Activated CD4-positive, alpha-beta memory T cell treated with anti-CD3 and anti-CD28 coated beads, Interleukin-2, amount 10 ng/mL, durations not matched to agents 7 days and 5 days (primary cell): ENCODE measurements at places on chromosomes 5 and 9. TPM values are rescaled to one million over a fixed set of nuclear protein-coding genes. Genes with fewer than 3 reads are reported as not detected.

The YIPF5 gene
- total RNA-seq, result 47.5 TPM

The SLC46A2 gene
- not detected for total RNA-seq

The FGFR4 gene
- total RNA-seq, result 0.33 TPM

The TOR4A gene
- 22.4 TPM for total RNA-seq

The NUTM2G gene
- total RNA-seq, result not detected

The RAB3C gene
- not detected for total RNA-seq

The POU4F3 gene
- total RNA-seq, result not detected

The LURAP1L gene
- not detected for total RNA-seq

- no peaks in the 10 kb centered on the region for H3K4me1 ChIP-seq
- H3K36me3 ChIP-seq, result no peaks in the 10 kb centered on the region
- no peak overlapping the region for H3K4me3 ChIP-seq
- no peaks in the 10 kb centered on the region for H3K27me3 ChIP-seq
- no peak overlapping the region for H3K27ac ChIP-seq
- DNase-seq, result no peak
These were observed 119.8 kb upstream of the TBC1D2 start for GRCh38 chr9:98375138-98375726.

DNA sequence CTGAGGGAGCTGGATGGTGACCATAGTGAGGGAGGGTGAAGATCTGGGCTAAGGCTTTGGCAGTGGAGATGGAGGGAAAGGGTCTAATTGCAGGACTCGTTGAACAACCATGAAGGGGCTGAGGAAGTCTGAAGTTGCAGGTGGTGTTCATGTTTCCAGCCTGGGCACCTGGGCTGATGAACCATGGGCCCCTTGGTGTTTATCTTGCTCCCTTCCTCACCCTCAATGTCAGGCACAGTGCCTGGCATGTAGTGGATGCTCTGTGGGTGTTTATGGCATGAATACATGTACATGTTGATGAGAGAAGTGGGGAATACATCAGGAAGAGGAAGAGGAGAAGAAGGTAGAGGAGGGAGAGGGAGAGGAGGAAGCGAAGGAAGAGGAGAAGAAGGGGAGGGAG is 31.3 kb upstream of the COL15A1 start:
- no peaks in the 10 kb centered on the region for H3K4me1 ChIP-seq
- no peak overlapping the region for H3K27ac ChIP-seq
- DNase-seq, result no peak
- H3K4me3 ChIP-seq, result no peak overlapping the region
- H3K36me3 ChIP-seq, result no peaks in the 10 kb centered on the region

GRCh38 chr5:138610415-138610917 is 35.3 kb upstream of the HSPA9 start:
- H3K27me3 ChIP-seq, result peaks cover 49% of the 10 kb centered on the region
- peaks cover 8% of the 10 kb centered on the region for H3K4me1 ChIP-seq
- H3K36me3 ChIP-seq, result no peaks in the 10 kb centered on the region
- H3K27ac ChIP-seq, result no peak overlapping the region

- H3K27me3 ChIP-seq, result no peaks in the 10 kb centered on the region
- H3K36me3 ChIP-seq, result no peaks in the 10 kb centered on the region
These were observed 40.5 kb upstream of the KIAA1958 start for GRCh38 chr9:112446080-112446479.

DNA sequence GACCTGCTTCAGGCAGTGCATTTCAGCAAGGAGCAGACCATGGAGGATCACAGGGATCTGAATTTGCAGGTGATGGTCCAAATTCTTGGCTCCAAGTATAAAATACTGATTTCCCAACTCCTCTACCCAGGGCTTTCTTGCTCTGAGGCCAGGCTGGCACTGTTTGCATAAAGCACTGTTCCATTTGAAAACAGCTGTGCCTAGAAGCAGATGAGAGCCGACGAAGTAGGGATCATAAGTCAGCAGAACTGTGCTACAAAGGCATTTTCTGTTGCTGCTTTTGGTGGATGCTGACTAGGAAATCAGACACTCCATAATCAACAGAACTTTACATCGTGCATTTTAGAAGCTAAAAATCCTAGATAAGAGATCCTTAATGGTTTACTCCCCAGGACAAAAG is 126.4 kb downstream of the MAT2B start:
- H3K36me3 ChIP-seq, result no peaks in the 10 kb centered on the region
- no peaks in the 10 kb centered on the region for H3K4me1 ChIP-seq
- no peak for DNase-seq
- H3K4me3 ChIP-seq, result no peak overlapping the region
- H3K27me3 ChIP-seq, result no peaks in the 10 kb centered on the region
- H3K27ac ChIP-seq, result no peak overlapping the region

DNA sequence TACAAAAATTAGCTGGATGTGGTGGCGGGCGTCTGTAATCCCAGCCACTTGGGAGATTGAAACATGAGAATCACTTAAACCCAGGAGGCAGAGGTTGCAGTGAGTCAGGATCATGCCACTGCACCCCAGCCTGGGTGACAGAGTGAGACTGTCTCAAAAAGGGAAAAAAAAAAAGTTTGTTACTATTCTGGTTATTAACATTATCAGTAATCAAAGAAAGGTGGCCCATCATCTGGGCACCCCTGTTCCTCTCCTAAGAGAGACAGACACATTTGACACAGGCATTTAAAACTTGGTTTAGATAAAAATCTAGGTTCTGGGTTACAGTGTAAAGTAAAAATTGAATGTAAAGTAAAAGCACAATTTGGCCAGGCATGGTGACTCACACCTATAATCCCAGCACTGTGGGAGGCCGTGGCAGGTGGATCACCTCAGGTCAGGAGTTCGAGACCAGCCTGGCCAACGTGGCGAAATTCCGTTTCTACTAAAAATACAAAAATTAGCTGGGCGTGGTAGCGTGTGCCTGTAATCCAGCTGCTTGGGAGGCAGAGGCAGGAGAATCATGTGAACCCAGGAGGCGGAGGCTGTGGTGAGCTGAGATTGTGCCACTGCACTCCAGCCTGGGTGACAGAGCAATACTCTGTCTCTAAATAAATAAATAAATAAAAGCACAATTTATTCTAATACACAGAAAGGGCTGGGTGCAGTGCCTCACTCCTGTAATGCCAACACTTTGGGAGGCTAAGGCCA is 16.7 kb upstream of the PHYHD1 start:
- H3K36me3 ChIP-seq, result peaks cover 41% of the 10 kb centered on the region
- no peak for DNase-seq
- no peak overlapping the region for H3K4me3 ChIP-seq
- peak overlapping the region; percentile 96 for H3K27ac ChIP-seq
- peaks cover 67% of the 10 kb centered on the region for H3K4me1 ChIP-seq
- H3K27me3 ChIP-seq, result no peaks in the 10 kb centered on the region

DNA sequence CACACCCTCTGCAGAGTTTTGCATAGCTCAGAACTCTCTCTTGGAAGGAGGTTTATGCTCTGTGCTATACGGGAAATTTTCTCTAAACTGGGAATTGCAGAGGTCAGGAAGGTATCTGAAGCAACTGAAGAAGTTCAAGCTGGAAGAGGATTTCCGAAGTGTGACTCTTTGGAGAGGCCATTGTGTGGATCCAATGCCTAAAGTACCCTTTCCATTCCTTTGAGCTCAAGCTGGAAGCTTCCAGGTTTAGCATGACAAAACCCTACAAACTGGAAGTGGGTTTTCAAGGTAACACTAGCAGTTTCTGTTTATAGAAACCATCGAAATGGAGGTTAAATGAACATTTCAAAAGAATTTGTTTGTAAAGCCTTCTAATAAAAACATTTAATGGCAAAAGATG is 187.1 kb downstream of the CFAP90 start:
- no peaks in the 10 kb centered on the region for H3K36me3 ChIP-seq
- no peak overlapping the region for H3K27ac ChIP-seq
- no peaks in the 10 kb centered on the region for H3K27me3 ChIP-seq
- no peaks in the 10 kb centered on the region for H3K4me1 ChIP-seq

GRCh38 chr5:77642738-77643653 is 4.5 kb upstream of the OTP start:
- peaks cover 9% of the 10 kb centered on the region for H3K36me3 ChIP-seq
- H3K27me3 ChIP-seq, result peaks cover 78% of the 10 kb centered on the region
- H3K4me3 ChIP-seq, result no peak overlapping the region

DNA sequence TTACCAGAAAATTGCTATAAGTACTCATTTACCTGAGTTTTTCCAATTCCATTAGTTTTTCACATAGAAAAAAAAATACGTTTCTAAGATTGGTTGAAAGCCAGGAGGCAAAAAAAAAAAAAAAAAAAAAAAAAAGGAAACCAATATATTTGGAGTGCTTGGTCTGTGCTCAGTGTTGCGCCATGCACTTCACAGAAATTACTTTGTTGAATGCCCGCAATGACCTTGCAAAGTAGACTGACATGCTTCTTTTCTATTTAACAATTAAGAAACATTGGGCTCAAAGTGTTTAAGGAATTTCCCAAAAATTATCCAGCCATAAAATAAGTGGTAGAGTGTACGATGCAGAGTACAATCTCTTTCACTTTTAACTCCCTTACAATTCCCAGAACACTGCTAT is 65.2 kb upstream of the PAPPA start:
- no peak overlapping the region for H3K27ac ChIP-seq
- no peaks in the 10 kb centered on the region for H3K27me3 ChIP-seq
- no peak overlapping the region for H3K4me3 ChIP-seq
- H3K4me1 ChIP-seq, result no peaks in the 10 kb centered on the region
- no peak for DNase-seq
- H3K36me3 ChIP-seq, result no peaks in the 10 kb centered on the region

DNA sequence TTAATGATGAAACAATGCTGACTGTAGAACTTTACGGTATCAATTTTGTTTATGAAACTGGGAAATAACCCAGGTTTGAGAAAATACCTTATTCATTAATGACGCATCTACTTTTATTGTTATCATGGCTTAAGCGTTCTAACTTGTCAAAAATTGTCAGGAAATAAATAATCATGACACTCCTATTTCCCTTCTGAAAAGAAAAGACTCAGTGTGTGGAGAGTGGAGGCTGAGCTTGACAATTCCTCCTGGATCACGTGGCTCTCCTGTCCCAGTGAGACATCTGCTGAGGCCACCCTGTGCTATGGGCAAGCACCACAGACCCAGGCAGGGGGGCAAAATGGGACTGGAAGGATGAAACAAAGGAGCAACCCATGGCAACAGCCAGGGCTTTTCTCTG is 466.4 kb downstream of the ZNF608 start:
- no peaks in the 10 kb centered on the region for H3K36me3 ChIP-seq
- H3K4me1 ChIP-seq, result no peaks in the 10 kb centered on the region
- no peak overlapping the region for H3K4me3 ChIP-seq
- no peak overlapping the region for H3K27ac ChIP-seq
